Islet precursor cell (in vitro differentiated cells): ENCODE measurements at places on chromosomes 6 and 20.
A peak's percentile ranks its signal among the peaks of the same experiment; 100 is the strongest.

DNA sequence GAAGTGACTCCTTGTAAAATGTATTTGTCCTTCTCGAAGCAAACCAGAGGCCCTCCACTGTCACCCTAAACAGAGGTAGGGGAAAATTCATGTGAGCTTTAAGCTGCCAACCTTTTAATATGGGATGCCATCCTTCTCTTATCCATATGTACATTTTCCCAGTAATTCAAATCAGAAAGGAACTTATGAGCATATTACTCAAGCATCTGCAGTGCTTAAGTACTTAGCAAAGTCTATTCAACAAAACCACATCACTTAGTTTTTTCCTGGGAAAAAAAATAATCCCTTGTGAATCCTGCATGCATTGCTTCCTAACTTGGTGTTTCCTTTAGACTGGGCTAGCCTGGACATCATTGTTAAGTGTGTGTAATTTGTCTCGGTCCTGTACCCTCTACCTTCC is 132.2 kb downstream of the LPA start:
- no peak for DNase-seq

DNA sequence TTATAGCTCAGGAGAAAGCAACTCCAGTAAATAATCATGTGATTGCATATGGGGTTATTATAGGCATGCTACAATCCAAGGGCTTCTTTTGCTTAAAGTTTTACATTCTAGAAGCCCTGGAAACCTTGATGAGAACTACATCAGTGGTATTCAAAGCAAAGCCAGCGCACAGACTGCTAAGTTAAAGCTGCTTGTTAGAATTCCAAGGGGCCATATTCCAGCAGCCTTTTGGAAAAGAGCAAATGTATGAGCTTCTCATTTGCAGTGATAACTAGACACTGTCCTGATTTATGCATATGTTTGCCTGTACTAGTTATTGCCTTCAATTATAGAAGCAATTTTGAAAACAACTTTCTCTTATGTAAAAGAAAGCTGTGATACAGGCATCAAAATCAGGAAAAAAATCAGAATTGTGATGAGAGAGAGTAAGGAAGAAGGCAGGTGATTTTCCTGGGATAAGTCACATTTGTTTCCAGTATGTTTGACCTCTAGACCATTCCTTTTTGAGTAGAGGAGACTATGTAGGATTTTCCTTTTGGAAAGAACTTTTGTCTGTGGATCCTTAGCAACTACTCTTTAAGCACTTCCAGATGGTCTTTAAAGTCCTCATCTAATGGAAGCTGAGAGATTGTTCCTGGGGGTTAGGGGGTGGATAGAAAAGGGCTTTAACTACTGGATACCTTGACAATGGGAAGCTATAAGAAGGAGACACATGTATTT is 159.2 kb downstream of the PLCB4 start:
- DNase-seq = no peak

GRCh38 chr20:47281376-47281775 is 75.1 kb downstream of the ZMYND8 start:
- DNase-seq = no peak

GRCh38 chr20:46394872-46395760 is 11.3 kb downstream of the ELMO2 start:
- no peak for DNase-seq

DNA sequence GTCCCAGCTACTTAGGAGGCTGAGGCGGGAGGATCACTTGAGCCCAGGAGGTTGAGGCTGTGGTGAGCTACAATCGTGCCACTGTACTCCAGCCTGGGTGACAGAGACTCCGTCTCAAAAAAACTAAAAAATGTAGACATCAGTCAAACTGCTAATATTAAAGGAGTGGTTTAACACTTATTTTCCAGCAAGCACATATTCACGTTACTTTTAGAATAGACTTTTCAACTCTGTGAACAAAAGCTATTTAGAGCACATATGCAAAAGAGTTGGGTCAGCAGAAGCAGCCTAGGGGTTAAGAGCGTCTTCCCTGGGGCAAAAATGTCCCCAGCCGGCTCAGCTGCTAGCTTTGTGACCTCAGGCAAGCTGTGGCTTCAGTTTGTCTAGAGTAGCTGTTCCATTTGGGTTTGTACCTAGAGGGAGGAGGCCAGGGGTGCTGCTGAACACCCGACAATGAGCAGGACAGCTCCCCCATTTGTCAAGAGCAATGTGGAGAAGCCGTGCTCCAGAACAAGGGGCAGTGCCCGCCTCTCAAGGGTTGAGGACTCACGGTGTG is 62.5 kb upstream of the PTGIS start:
- no peak for DNase-seq

- DNase-seq = peak; percentile 59
Measured at GRCh38 chr20:45111799-45112471, 3.0 kb downstream of the WFDC5 start.

DNA sequence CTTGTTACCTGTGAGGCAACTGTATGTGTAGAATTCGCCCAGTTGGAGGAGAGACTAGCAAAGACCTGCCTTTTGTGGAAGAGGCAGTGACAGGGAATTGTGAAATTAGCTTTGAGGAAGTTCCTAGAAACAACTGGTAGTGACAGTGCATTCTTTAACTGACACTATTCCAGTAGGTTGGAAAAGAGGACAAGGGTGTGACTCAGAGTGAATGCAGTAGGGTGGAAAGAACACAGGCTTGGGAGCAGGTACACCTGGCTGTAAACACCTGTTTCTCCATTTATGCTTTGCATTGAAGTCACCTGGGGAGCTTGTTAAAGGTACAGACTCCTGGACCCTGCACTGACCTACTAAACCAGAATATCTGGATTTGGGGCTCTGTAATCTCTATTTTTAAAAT is 295.7 kb downstream of the PHACTR1 start:
- DNase-seq = no peak

DNA sequence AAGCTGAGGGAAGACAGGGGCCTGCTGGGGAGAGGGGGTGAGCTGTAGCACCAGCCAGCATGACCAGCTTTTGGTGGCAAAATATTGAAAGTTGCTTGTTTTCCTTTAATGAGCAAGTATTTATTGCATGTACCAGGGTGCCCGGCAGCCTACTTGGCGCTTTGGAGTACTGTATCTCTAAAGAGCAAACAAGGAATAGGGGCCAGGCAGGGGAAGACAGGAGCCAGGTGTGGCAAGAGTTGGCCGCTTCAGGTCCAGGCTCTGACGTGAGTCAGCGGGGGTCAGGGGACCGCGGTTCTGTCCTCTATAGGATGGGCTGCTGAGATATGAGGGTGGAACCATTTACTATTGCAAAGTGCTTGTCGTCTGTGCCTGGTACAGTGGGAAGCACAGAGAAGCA is 63.1 kb downstream of the PSMG4 start:
- DNase-seq = peak; percentile 44

GRCh38 chr6:87909849-87910248 is 137.8 kb upstream of the SPACA1 start:
- DNase-seq = no peak

DNA sequence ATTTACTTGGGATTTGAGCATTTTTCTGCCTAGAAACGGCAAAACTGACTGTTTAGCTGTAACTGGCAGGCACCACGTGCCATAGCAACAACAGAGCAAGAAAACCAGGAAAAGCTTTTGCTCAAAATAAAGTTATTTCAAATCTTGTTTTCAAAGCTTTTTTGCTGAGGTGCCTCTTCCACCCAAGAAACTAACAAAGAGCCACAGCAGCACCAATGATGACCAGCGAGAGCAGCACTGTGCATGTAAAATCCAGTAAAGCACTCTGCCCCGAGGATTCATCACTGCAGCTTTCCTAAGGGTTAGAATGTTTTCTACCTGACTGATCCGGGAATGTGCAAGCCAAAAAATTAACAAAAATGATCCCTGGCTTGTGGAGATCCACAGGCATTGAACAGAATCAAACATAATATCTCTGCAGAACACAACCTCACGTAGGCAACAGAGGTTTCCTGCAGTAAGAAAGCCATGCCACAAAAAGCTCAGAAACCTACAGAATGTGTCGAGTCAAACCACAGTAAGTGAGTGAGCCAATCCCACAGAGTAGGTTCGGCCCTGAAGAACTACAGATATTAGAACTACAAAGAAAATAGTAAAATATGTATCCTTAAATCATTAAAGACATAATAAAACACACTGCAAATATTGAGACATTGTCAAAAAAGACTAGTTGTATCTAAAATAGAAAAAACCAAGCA is 7.4 kb upstream of the ULBP3 start:
- DNase-seq = no peak

DNA sequence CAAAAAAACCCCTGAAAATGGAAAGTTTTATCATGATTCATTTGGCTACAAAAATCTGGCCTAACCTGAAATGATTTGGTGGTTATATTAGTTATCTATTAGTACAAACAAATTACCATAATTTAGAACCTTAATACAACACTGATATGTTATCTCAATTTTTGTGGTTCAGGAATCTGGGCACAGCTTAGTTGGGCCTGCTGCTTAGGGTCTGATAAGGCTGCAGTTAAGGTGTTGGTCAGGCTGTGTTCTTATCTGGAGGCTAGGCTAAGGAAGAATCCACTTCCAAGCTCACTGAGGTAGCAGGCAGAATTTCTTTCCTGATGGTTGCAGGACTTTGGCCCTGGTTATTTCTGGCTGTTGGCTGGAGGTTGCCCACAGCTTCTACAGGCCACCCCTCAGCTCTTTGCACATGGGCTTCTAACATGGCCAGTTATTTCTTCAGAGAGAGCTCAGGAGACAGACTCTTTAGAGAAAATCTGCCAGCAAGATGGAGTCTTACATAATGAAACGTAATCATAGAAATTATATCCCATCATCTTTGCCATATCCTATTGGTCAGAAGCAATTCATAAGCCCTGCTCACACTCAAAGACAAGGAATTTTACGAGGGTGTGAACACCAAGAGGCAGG is 11.4 kb downstream of the TRIM38 start:
- DNase-seq = no peak

- DNase-seq = no peak
Measured at GRCh38 chr20:3890999-3891929, 2.1 kb downstream of the PANK2 start.

GRCh38 chr6:157727629-157728182 is 95.3 kb upstream of the SNX9 start:
- DNase-seq = no peak

- DNase-seq = no peak
Measured at GRCh38 chr6:47221565-47221964, 88.1 kb downstream of the TNFRSF21 start.

DNA sequence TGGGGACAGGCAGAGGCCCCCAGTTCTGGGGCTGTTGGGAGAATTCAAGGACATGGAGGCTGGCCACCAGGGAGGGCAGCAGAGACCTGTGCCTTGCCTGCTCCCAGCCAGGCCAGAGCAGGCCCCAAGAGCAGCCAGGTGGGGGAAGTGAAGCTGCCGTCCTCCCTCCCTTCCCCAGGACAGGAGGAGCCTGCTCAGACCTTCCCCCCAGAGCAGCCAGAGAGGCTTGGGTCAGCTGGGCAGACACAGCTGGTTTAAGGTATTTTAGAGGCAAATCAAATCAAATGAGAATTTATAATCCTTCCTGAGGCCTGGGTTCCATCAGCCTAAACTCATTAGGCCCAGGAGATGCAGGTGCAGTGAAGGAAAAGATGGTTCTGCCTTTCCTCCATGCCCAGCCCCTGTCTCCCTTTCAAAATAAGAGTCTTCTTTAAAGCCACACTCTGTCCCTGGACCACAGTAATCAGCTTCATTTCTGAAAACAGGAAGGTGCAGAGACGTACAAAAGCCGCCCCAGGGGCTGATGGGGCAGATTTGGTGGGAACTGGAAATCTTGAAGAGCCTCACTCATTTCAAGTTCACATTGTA is 21.7 kb downstream of the BMP7 start:
- peak; percentile 68 for DNase-seq

DNA sequence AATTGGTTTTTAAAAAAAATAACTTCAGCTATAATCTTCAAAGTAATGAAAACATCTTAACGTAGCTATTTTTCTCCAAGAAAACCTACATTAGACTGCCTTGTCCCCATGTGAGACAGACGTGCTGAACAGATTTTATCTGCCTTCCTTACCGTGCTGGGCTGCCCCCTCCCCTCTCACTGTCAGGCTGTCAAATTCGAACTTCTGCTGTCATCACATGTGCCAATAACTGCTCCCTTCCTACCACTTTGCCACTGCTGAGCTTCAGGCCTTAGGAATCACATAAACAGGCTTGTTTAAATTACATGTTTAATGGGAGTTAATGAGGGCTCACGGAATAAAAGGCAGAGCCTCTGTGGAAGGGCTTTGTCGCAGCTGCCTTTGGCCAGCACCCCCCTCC is 77.0 kb upstream of the NHSL1 start:
- DNase-seq = no peak

DNA sequence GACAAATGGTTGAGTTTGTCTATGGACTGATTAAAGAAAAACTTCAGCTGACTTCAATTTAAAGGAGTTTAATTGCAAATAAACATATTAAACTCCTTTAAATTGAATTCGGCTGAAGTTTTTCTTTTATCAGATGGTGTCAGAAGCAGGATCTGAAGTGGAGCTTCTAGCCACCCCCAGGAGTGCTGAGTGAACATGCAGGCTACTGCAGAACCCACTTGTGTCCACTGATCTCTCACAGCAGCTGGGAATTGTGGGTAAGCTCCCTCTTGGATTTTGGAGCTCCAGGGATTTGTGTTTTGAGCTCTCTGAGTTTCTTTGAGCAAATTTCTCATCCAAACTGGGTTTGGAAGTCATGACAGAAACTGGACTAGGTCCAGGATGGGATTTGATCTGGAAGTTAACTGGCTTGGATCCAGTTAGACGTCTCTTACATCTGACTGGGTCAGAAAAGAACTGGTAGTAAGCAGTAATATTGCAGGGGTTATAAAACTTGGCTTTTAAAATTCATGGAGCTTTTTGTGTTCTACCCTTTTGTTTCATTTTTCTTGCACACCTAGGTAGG is 95.8 kb upstream of the UST start:
- DNase-seq = no peak

DNA sequence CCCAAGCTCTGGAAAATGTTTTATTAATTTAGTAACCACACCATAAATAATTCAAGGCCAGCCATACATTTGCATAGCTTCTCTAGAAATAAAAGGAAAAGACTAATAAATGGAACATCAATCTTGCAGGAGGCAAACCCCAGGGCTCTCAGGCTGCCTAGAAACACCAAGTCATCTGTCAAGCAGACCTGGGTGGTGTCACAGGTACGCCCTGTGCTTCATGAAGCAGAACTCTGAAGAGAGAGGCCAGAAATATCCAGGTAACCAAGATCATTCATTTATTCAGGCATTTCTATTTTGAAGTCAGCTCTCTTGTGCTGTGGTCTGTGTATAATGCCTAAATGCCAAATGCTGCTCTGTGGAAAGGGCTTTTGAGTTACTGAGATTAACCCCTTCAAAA is 45.3 kb upstream of the ARMH2 start:
- no peak for DNase-seq

- no peak for DNase-seq
Measured at GRCh38 chr6:38975621-38976049, 72.9 kb upstream of the GLP1R start.

GRCh38 chr6:43970068-43970912 is 157.0 kb downstream of the MRPL14 start:
- peak; percentile 40 for DNase-seq

DNA sequence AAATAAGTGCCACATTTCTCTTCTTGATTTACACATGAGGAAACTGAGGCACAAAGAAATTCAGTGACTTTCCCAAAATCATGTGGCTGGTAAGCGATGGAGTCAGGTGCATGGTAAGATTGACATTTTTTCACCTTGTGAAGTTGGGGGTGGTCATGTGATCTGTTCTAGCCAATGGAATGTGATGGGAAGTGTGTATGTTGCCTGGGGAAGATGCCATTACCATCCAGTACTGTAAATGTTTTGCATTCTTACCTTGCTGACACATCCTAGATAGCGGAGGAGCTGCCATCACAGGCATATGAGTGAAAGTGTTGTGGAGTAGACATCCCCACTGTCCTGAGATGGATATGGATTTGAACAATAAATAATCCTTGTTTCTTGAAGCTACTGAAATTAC is 499.6 kb upstream of the SULF2 start:
- DNase-seq = peak; percentile 86
